ENCODE measurements at places on chromosomes 3 and 15.

GRCh38 chr3:151044706-151045105 lies 40.8 kb upstream of the MED12L start:
- no peak for DNase-seq

- no peak for DNase-seq
Measured at GRCh38 chr15:89208256-89208655, 13.1 kb downstream of the RLBP1 start.

DNA sequence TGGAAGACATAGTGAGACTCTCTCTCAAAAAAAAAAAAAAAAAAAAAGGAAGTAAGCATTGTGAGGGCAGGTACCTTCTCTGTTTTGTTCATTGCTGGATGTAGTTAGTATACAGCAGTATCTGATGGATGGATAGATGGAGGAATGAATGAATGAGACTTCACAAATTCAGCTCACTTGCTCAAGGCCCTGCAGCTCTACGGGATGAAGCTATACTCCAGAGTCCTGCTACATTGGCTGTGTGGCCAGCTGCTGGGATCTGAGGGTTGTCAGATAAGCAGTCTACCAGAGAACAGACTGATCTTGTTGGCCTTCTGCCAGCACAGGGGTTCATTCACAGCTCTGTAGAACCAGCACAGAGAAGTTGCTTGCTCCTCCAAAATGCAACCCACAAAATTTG lies 35.0 kb downstream of the MLH1 start:
- no peak for DNase-seq

DNA sequence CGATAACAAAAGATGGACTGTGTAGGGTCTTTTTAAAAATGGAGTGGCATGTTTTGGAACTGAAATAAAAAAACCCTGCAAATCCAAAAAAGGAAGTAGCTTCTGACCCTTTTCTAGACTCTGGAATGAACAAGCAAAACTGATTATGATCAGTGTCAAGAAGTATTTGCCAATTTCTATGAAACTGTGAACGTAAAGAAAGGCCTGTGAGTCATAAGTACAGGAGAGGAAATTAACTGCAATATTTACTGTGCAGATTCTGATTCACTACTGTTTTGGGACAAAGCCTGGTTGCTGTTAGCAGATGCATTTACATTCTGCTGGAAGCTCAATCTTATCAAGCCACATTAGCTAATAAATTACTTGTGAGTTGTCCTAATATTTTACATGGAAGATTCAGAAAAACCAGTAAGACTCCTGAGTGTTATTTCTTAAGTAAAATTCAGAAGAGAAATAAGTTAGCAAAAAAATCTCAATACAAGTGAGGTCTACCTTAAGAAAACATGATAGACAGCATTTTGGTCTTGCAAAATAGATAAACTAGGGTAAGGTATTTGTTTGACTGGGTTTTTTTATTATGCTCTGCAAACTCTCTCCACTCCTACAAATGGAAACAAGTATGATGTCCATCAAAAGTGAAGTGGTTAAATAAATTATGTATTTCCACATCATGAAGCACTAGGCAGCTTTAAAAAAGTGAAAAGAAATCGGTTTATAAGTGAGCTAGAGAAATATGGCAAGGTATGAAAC lies 90.2 kb upstream of the LMOD3 start:
- DNase-seq, result no peak

GRCh38 chr3:185924375-185924774 lies 13.4 kb downstream of the TRA2B start:
- no peak for DNase-seq

DNA sequence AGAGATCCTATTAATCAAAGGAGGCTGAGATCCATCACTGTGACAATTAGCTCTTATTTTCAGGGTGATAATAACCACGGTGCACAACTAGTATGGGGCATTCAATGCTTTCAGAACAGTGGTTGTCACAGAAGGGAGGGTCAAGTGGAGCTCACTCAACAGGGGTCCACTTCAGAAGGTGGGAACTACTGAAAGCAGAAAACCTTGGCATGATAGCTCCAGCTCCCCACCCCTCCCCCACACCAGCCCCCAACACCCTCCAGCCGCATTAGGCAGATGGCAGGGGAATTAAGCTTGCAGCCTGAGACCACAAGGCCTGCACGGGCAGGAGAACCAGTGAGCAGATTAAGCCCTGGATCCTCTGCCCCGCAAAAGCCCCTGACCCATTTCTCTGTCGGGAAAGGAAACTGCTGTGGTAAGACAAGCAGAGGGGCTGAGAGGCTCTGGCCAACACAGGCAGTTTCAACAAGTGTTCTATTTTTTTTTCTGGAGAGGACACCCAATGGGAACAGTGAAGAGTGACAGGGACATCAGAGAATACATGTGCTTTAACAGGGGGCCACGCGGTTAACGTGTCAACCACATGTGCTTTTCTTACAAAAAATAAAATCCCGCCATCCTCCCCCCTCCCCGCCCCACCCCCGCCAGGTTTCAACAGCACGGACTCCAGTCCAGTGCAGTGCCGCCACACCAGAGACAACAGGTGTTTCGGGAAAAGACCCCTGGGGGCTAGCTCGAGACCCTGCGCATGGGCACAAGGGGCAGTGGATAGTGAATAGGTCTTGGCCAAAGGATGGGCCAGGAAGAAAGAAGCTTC lies 997 bp downstream of the FYCO1 start:
- DNase-seq, result no peak

DNA sequence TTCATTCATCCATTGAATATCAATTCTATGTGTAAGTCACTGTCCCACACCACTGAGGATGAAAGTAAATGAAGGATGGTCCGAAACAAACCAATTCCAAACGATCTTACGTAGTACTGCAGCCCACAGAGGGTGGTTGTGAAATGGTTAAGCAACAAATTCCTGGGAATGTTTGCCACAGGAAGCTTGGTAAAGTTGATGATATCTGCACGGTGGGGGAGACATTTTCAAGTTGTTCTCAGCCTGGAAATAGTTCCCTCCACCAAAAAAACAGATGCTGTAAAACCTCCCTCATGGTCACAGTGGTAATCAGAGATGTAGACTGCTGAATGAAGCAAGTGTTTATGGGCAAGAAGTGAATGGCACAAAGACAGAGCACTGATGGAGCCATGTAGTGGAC lies 35.9 kb upstream of the BNC1 start:
- DNase-seq, result no peak

DNA sequence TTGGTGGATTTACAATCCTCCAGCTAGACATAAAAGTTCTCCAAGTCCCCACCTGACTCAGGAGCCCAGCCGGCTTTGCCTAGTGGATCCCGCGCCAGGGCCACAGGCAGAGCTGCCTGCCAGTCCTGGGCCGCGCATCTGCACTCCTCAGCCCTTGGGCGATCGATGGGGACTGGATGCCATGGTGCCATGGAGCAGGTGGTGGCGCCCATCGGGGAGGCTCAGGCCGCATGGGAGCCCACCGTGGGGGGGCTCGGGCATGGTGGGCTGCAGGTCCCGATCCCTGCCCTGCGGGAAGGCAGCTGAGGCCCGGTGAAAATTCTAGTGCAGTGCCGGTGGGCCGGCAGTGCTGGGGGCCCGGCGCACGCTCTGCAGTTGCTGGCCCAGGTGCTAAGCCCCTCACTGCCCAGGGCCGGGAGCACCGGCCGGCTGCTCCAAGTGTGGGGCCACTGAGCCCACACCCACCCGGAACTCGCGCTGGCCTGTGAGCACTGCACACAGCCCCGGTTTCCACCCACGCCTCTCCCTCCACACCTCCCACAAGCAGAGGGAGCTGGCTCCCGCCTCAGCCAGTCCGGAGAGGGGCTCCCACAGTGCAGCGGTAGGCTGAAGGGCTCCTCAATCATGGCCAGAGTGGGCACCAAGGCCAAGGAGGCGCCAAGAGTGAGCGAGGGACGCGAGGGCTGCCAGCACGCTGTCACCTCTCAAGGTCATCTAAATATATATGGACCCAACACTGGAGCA lies 38.8 kb upstream of the IGSF11 start:
- no peak for DNase-seq

DNA sequence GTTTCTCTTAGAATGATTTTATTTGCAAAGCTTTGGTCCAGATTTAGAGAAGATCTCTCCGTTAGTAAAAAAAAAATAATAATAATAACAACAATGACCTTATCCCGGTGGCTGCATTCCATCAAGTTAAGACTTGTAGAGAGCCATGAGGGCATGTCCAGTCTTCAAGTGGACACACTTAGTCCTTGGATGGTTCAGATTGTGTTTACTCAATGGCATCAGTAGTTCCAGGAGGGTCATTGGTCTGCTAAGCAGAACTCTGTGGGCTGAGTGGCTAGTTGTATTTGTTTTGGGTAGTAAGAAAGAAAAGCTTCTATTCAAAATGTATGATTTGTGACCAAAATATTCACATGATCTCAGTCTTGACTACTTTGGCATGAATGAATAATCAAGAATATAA lies 116.3 kb upstream of the UBE2E2 start:
- no peak for DNase-seq

- no peak for DNase-seq
Measured at GRCh38 chr3:179702271-179702947, 49.6 kb downstream of the USP13 start.

- DNase-seq, result no peak
Measured at GRCh38 chr3:103499132-103499900, 1064.5 kb downstream of the ZPLD1 start.

GRCh38 chr3:135229018-135229495 lies 434.0 kb downstream of the EPHB1 start:
- peak; percentile 55 for DNase-seq

- no peak for DNase-seq
Measured at GRCh38 chr3:50302095-50303012, 1.0 kb downstream of the HYAL1 start.

DNA sequence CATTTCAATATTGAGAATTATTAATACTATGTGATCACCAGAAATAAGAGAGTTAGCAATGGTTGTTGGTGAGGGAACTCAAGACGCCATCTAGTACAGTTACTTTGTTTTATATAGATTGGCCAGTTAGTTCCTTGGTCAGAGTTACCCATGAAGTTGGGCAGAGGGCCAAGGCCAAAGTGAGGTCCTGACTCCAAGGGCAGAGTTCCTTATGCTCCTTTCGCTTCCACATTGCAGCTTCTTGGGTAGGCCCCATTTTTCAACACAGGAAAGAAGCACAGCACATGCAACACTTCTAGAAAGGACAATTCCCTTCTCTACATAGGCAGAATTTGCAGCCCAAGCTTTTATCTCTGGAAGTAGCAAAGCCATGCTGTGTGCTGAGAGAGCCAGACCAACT lies 178.6 kb downstream of the KCNAB1 start:
- DNase-seq, result no peak

GRCh38 chr3:186514296-186515002 lies 29.7 kb downstream of the CRYGS start:
- no peak for DNase-seq

DNA sequence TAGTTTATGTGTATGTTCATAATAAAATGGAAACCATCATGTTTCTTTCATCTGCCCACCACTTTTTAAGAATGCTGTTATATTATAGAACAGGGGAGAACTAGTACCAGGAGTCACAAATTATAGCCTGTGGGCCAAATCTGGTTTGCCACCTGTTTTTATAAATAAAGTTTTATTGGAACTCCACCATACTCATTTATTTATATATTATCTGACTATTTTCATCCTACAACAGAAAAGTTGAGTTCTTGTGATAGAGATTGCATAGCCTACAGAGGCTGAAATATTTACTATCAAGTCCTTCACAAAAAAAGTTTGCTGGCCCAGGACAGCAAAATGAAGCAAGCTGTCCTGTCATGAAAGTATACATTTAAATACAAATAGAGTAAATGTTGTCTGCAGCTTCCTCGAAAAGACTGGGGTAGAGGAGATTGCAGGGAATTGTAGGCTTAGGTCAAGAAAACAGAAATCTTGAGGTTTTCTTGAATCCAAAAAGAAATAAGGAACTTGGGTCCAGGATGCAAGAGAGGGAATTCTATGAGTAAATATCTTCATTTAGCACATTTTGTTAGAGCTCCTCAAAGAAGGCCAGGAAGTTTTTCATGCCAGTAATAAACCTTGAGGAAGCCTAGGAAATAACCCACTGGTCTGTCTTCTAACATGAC lies 41.1 kb downstream of the FILIP1L start:
- DNase-seq, result no peak

Measured in NCI-H510A treated with DMSO at 0.1 percent for 48 hours (cell line).